ENCODE measurements at places on chromosomes 6 and 20.

- peak; percentile 64 for DNase-seq
Measured at GRCh38 chr6:35096129-35096862, 44.8 kb downstream of the TCP11 start.

DNA sequence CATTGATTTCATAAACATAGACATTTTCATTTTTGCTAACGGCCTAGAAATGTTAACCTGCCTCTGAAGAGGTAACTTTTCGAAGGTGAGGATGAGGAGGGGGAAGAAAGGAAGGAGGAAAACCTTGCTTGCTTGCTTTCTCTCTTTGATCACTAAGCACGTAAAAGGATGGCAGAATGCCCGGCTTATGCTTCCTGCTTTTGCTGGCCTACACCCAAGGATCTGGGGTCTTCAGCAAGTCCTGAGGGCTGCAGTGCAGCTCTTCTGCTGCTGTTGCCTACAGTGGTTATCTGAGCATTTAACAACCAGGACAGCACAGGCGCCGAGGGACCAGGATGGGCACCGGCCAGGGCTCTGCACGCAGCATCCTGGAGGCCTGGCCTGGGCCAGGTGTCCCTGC is 150.8 kb upstream of the TAB2 start:
- no peak for DNase-seq

GRCh38 chr6:3848925-3849605 is at the start of gene FAM50B:
TSS of gene FAM50B (plus strand) at chr6:3849373. CDS start at chr6:3849812, 439 bp downstream.
- DNase-seq = peak; percentile 57

- DNase-seq = no peak
Measured at GRCh38 chr6:61977099-61977498, 308.9 kb downstream of the KHDRBS2 start.

DNA sequence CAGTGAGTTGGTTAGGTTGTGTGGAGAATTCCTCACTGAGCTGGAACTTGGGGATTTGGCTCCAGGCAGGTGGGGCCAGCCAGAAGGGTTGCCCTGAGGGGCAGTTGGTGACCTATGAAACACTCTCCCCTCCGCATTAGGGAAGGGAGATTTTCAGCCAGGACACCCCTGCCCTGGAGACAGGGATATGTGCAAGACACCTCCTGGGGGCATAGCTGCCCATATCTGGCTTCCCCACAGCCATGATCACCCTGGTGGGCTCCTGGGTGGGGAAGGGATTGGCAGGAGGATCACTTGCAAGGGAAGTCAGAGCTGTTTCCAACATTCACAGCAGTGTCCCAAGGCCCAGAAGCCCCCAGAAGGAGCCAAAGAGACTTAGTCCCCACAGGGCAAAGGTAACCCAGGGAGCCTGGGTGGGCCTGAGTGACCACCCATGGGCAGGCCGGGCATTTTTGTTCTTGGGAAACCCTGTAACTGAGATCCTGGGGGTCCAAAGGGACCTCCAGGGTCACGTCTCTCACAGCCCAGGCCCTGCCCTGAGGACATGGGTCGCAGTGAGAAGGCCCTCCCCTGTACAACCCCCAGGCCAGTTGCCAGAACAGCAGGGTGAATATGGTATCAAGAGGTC is 145.8 kb downstream of the MRPL14 start:
- no peak for DNase-seq

DNA sequence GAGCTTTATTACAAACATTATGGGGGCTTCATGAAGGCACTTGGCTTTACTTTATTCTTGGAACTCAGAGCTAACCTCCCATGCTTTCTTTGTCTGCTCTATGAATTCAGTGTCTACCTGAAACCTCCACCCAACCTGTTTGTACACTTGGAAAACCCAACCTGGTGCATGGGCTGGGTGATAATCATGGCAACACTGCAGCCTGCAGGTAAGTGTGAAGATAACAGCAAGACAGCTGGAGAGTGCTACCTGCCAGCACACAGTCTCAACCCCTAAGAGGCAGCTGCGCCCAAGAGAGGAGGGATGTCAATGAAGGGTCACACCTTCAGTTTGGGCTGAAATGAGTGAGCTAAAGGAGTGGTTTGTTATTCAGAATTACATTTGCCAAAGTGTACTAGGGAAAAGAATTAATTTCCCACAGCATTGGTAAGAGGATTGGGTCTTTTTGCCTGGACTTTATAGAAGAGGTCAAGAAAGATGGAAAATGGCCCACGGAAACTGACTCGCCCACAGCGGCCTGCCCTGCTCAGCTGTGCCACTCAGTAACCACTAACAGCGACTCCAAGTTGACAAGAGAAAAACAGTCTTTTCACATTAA is 24.4 kb downstream of the FOXQ1 start:
- no peak for DNase-seq

- DNase-seq = no peak
Measured at GRCh38 chr6:156867121-156867520, 89.9 kb downstream of the ARID1B start.

- no peak for DNase-seq
Measured at GRCh38 chr6:2958776-2959175, 12.6 kb downstream of the SERPINB6 start.

- no peak for DNase-seq
Measured at GRCh38 chr6:106287215-106287614, 38.3 kb downstream of the ATG5 start.

DNA sequence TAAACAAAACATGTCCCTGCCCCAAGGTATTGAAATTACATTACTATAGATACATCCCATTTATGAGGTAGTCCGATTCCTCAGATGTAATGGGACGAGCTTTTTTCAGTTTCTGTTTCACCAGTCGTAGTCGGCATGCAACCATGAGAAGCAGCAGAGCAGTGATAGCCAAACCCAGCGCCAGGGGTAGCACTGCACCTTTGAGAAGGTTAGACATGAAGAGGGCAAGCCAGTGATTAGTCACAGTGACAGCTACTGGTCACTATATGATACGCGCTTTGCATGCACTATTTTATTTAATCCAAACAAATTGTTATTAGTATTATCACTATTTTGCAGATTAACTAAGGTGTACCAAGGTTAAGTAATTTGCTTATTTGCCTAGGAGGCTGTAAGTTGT is 43.7 kb downstream of the LRP11 start:
- DNase-seq = no peak

- DNase-seq = peak; percentile 99
Measured at GRCh38 chr6:39812853-39813533, 20.8 kb downstream of the DAAM2 start.

DNA sequence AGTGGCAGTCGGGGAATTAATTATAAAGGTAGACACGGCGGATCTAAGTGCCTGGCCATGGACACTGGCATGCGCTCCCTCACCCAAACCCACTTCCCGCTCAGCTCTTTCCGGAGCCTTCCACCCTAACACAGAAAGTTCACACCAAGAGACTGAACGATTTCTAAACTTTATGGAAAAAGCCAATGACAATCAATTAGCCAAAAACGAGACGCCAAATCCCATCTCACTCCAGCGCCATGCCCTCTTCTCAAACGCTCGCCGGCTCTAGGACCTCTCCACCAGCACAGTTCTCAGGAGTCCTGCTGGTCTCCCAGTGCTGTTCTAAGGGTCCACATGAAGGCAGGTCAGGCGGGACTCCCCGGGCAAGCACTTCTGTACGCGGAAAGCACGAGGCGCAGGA is 641 bp downstream of the SF3B5 start:
- DNase-seq = no peak

- DNase-seq = no peak
Measured at GRCh38 chr6:64831680-64832079, 875.3 kb downstream of the EYS start.

GRCh38 chr6:2141644-2142290 is 103.6 kb downstream of the GMDS start:
- no peak for DNase-seq

- peak; percentile 57 for DNase-seq
Measured at GRCh38 chr6:144131248-144131709, 19.0 kb upstream of the STX11 start.

GRCh38 chr20:63708301-63709148 is 686 bp downstream of the ZGPAT start:
- DNase-seq = no peak

DNA sequence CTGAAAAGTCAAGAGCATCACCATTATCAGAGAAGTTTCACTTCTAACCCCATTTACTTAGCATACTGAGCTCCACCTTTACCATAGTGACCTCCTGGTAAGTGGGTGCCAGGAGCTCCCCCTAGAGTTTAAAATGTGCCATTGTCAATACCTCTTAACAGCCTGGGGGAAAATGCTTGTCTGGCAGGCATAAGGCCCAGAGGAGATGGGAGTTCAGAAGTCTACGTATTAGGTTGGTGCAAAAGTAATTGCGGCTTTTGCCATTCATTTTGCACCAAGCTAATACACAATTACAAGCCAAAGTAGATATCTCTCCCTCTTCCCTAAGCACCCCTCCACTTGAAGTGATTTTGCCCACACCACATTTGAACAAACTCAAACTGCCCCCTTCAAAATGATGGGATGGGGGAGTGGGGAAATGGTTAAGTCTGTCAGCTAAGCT is 919.0 kb downstream of the KIF16B start:
- no peak for DNase-seq

GRCh38 chr20:24453869-24454268 is 15.6 kb upstream of the SYNDIG1 start:
- DNase-seq = no peak

- no peak for DNase-seq
Measured at GRCh38 chr6:56393615-56394612, 146.5 kb upstream of the COL21A1 start.

DNA sequence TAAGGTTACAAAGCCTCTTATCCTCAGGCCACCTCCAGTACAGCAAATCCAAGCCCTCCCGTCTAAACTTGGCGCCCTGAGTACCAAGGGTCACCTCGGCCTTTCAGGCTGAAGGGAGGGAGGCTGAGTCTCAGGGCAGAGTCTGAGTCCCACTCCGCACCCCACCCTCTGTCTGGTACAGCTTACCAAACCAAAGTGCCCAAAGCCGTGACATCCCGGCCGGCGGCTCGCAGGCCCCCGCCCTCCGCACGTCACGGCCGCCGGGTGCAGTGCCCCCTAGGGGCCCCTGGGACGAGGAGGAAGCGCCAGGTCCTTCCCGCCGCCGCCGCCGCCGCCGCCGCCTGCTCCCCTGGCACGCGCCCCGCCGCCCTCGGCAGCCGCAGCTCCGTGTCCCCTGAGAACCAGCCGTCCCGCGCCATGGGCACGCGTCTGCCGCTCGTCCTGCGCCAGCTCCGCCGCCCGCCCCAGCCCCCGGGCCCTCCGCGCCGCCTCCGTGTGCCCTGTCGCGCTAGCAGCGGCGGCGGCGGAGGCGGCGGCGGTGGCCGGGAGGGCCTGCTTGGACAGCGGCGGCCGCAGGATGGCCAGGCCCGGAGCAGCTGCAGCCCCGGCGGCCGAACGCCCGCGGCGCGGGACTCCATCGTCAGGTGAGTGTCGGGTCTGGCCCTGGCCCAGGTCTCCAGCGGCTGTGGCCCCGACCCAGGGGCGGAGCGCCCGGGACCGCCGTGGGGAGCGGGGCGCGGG is at the start of gene MTHFD1L:
MTHFD1L (plus strand) TSS at position 297 of the 741 bp plus-strand sequence; CDS start at position 418, 121 bp downstream.
- no peak for DNase-seq

- DNase-seq = no peak
Measured at GRCh38 chr6:139114746-139115145, 20.1 kb upstream of the HECA start.

GRCh38 chr20:60313614-60314013 is 355.4 kb downstream of the CDH26 start:
- DNase-seq = no peak

DNA sequence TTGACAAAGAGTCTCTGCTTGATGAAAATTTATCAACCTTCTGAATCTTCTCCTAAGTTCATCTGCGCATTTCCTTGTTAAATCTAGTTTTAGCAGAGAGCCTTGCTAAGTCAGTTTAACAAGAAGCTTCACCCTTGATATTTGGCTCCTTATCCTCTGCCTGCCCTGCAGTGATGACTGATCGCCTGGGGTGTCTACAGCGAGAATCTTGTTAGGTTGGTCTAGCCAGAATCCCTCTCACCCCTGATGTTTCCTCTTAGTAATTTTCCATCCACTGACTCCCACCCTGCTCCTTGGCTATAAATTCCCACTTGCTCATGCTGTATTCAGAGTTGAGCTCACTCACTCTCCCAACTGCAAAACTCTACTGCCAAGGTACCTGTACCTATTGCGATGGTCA is 114.1 kb downstream of the TENT5A start:
- no peak for DNase-seq

GRCh38 chr6:169841907-169842606 is 90.6 kb downstream of the ERMARD start:
- no peak for DNase-seq

DNA sequence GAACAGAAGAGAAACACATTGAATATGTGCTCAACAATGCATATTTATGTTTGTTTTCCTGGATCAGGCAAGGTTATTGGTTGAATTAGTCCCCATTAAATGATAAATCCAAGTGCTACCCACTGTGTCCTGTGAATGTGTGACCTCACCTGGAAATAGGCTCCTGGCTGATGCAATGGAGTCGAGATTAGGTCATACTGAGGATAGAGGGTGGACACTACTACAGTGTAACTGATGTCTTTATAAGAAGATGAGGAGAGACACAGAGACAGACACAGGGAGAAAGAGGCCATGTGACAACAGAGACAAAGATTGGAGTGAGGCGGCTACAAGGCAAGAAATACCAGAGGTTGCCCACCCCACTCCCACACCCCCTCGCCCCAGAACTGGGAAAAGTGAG is 559.3 kb downstream of the C6orf118 start:
- DNase-seq = no peak

DNA sequence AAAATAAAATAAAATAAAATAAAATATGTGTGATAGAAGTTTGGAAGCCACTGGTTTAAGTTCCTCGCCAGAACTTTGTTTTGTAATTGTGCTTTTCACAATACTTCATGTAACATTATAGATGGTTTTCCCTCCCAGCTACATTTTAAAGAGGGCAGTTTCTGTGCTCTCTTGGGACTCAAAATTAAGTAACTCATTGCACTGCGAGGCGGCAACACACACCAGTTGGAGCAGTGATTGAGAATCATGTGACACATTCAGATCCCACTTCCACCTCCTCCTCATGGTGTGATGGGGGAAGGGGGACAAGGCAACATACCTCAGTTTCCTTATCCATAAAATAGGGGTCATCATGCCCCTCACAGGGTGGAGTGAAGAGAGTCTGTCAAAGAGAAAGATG is 7.5 kb downstream of the C2 start:
- no peak for DNase-seq

GRCh38 chr20:25136643-25137559 is 55.0 kb upstream of the VSX1 start:
- peak; percentile 20 for DNase-seq

DNA sequence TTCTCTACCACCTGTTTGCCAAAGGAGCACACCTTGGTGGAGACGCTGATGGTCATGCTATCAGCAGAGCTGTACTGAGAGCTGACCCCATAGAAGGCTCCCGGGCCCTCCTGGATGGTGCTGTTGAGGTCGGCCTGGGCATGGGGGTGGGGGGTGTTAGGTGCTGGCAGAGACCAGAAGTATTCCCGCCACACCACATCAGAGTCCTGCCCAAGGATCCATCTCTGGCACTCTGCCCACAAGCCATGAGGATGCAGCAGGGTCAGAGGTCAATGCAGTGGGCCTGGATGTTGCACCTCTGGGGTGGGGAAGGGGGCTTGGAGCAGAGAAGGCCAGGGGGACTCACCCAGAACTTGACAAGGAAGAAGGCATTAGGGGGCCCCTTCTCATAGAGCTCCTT is 7.4 kb downstream of the RPL10A start:
- no peak for DNase-seq

- no peak for DNase-seq
Measured at GRCh38 chr6:168525926-168526630, 85.1 kb downstream of the SMOC2 start.

GRCh38 chr6:13445744-13446115 is 41.7 kb downstream of the GFOD1 start:
- DNase-seq = no peak

- DNase-seq = no peak
Measured at GRCh38 chr6:169958510-169958909, 207.1 kb downstream of the ERMARD start.

- DNase-seq = no peak
Measured at GRCh38 chr6:43878823-43879495, 108.9 kb downstream of the VEGFA start.

All from fibroblast of skin of left biceps (primary cell).